GM04503 (cell line): ENCODE measurements at places on chromosomes 16 and 17.
A peak's percentile ranks its signal among the peaks of the same experiment; 100 is the strongest.

DNA sequence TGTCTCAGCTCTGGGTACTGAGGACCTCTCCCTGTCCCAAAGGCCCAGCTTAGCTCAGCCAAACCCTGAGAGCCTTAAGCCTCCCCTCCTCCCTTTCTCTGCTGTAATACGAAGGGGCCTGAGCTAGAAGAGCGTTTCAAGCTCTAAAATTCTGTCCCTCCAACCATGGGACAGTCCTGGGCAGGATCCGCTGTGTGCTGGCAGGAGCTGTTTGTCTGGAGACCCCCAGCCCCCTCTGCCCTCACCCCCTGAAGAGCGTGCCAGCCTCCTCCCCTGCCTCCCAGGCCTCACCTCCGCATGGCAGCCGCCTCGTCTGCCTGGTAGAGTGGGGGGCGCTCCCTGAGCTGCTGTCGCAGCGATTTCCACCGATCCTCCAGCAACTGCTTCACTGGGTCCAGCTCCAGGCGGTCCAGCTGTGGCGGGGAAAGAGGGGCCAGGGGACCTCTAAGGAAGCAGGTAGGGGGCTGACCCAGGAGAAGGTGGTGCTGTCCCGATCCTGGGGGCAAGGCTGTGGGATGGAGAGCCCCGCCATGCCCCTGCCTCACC lies 14.7 kb downstream of the UBALD2 start:
- DNase-seq: no peak

GRCh38 chr17:80424261-80424660 lies 9.3 kb downstream of the ENDOV start:
- no peak for DNase-seq

DNA sequence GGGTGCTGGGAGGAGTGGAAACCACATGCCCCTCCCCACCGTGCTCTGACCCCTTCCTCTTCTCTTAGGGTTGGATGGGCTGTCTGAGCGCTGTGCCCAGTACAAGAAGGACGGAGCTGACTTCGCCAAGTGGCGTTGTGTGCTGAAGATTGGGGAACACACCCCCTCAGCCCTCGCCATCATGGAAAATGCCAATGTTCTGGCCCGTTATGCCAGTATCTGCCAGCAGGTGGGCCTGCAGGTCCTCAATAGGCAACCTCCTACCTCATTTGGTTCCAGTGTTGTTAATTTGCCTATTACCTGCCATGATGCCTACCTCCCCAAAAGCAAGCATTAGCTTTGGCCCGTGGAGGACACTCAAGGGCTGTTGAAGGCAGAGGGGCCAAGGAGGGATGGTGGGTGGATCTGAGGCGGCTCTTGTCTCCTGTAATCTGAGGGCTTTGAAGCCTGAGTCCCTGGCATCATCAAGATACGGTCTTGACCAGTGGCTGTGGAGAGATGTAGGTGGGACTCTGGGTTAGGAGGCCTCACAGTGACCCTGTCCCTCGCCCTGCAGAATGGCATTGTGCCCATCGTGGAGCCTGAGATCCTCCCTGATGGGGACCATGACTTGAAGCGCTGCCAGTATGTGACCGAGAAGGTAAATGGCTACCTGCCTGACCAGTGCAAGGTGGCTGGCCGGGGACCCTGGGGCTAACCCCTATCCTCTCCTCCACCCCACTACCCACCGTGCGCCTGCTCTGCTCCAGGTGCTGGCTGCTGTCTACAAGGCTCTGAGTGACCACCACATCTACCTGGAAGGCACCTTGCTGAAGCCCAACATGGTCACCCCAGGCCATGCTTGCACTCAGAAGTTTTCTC lies 3.4 kb downstream of the ALDOA start:
- DNase-seq: no peak

DNA sequence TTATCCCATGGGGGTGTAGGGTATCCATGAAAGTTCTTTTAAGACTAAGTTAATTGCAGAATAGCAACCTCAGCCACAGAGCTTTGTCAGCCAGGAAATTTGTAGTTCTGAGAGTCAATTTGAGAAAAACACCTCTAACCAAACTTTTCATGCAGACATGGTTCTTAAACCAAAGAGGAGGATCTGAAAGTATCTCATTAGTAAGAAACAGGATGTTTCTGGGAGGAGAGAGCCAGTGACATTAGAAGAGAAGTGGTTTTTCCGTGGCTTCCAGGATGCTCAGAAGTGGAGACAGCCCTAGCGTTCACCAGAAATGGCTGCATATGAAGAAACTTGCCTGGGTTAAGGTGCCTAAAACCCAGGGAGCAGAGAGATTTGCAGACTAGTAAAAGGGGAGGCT lies 7.9 kb downstream of the GNAO1 start:
- DNase-seq: no peak

DNA sequence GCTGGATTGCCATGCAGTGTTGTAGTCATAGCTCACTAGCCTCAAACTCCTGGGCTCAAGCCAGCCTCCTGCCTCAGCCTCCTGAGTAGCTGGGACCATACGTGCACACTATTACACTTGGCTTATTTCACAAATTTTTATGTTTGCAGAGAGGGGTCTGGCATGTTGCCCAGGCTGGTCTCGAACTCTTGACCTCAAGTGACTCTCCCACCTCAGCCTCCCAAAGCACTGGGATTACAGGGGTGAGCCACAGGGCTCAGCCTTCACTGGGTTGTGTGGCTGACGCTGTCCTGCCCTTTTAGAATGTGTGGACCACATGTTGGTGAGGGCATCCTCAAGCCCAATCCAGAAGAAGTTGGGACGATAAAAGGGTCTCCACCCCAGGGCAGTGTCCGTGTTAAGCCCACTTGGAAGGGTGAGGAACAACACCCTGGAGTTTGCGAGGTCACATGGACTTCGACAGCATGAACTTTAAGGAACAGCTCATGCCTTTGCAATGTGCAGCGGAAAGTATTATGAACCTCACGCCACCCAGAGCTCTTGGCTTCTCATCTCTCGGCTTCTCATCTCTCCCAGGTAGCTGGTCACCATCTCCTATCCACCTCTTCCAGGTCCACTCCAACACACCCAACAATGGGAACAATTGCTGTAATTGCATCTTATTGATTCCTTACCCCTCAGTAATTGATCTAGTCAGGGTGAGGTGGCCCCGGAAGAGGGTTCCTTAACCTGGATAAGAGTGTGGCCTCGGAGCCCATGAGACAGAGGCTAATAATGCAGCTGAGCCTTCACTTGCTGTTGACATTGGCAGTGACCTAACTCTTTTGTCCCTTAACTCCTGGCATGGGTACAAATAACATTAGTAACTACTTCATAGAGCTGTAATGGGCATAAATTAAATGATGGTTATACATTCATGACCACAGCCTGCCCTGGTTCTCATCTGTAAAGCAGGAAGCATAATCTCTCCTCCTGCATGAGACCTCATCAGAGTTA lies 6.7 kb downstream of the FOXL1 start:
- no peak for DNase-seq

DNA sequence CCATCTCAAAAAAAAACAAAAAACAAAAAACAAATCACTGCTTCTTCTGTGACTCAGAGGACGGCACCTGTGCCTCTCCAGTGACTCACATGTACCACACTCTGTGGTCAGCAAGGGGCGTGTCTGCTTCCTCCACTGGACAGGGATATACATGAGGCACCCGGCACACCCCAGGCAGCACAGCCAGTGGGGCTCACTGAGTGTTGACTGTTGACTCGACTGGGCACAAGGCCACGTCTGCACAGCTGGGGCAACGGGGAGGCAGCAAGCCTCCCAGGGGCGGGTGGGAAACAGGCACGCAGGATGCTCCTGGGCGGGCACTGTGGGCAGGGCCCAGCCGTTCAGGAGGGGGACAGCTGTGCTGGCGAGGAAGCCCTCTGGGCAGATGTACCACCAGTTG lies 64.1 kb downstream of the TIMM22 start:
- DNase-seq: peak; percentile 87

- DNase-seq: no peak
Measured at GRCh38 chr17:60391471-60392041, 377 bp downstream of the USP32 start.

DNA sequence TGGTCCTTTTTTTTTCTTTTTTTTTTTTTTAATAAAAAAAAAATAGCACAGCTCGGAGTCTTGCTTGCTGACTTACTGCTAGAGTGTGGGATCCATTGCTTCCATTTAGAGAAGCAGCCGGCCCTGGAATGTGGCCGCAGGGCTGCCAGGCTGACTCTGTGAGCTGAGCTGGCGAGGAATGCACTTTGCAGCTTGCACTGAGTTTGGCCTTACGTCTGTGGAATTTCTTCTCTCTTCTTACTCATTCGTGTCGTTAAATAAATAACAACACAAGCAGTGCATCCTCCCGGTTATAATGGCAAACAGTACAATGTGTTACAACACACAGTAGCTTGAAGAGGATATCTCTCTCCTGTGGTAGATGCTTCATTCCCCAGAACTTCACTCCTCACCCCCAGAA lies 69.2 kb downstream of the PRKCB start:
- DNase-seq: peak; percentile 88

GRCh38 chr16:15498427-15499175 lies 64.2 kb downstream of the BMERB1 start:
- no peak for DNase-seq

DNA sequence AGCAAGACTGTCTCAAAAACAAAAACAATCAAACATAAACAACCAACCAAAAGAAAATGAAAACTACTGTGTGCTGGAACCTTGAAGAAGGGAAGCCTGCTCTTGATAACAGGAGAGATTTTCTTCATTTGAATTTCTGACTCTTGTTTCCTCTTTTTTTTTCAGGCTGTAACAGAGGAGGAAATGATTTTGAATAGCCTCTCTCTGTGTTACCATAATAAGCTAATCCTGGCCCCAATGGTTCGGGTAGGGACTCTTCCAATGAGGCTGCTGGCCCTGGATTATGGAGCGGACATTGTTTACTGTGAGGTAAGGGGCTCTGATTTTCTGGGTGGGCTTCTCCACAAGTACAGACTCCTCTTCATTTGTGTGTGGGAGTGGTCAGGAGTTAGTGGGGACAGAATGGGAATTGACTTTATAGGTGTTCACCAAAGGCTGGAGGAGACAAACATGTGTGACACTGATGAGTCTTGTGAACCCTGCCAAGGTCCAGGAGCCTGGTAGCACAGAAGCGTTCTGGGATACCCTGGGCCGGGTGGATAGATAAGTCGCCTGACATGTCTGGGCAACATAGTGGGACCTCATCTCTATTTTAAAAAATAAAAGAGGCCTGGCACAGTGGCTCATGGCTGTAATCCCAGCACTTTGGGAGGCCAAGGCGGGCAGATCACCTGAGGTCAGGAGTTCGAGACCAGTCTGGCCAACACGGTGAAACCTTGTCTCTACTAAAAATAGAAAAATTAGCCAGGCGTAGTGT lies 14.9 kb downstream of the DUS2 start:
- no peak for DNase-seq

- no peak for DNase-seq
Measured at GRCh38 chr16:85546585-85547447, 66.3 kb upstream of the GSE1 start.

GRCh38 chr17:48522031-48522653 lies 8.7 kb downstream of the HOXB1 start:
- no peak for DNase-seq

GRCh38 chr17:16975277-16975651 lies 3.3 kb upstream of the TNFRSF13B start:
- no peak for DNase-seq

DNA sequence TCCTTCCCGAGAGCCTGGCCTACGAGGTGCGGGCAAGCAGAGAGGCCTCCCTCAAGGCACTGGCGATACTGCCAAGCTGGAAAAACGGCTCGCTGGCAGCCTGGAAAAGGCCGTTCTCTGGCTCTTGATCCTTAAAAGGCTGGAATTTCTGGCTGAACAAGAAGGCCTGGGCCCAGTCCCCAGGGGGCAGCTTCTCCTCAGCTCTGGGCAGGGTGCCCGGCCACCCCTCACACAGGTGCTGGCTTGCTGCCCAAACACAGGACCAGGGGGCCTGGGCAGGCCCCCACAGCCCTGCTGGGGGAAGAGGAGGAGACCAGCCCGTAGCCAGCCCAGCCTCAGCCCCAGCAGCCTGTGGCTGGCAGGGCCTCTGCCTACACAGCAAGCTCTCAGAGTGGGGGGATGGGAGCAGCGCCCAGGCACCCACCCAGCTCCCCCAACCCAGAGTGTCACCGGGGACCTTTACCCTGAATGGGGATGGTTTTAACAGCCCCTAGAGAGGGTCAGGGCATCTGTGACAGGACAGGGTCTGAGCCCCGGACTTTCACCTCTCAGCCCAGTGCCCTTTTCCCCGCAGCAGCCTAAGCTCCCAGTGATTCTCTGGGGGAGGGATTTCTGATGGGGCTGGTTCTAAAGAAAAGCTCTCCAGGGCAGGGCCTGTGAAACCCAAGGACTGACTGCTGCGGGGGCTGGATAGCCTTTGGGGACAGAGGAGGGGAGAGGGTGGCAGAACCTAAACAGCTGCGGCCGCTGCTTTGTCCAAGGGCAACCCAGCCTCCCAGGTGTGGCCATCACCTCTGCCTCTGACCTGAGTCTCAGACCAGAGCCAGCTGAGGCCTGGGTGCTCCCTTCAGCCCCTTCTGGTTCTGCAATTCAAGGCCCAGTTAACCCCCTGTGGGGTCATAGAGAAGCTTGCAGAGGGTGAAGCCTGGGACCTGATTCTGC lies 38.6 kb upstream of the TOB1 start:
- no peak for DNase-seq

DNA sequence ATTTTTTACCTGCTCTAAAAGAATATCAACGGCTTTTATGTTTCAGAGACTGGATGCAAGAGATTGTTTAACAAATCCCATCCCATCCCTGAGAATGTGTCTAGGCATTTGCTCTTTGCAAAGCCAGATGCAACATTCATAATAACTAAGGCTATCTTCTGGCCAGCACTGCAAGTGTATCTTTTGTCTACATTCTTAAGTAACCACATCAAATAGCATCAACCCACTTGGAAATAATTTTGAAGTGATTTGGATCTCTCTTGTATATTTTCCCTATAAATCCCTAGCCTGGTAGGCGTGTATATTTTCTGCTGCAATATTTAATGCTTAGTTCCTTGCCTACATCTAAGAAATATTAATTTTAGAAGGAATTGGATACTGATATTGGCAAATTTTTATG lies 64.3 kb downstream of the PIGL start:
- peak; percentile 59 for DNase-seq

DNA sequence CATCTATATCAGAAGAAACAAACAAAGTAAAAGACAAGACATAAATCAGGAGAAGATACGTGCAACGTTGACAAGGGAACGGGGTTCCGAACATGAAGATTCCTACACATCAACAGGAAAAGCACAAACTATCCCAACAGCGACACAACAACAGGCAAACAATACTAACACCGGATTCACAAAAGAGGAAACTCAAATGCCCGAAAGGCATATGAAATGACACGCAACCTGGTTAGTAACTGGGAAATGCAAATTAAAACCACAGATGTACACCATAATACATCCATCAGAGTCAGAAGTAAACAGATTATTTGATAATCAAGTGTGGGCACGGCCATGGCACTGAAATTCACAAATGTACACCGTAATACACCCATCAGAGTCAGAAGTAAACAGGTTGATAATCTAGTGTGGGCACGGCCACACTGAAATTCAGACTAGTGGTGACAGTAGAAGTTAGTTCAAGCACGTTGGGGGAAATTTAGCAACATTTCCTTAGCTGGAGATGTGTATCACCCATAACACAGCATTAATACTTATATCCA lies 171.9 kb upstream of the RPH3AL start:
- no peak for DNase-seq
